Activated CD8-positive, alpha-beta memory T cell treated with anti-CD3 and anti-CD28 coated beads, Interleukin-2, amount 10 ng/mL, durations not matched to agents 7 days and 5 days (primary cell): ENCODE measurements at places on chromosomes 1 and 21. TPM values are rescaled to one million over a fixed set of nuclear protein-coding genes. Genes with fewer than 3 reads are reported as not detected.

DNA sequence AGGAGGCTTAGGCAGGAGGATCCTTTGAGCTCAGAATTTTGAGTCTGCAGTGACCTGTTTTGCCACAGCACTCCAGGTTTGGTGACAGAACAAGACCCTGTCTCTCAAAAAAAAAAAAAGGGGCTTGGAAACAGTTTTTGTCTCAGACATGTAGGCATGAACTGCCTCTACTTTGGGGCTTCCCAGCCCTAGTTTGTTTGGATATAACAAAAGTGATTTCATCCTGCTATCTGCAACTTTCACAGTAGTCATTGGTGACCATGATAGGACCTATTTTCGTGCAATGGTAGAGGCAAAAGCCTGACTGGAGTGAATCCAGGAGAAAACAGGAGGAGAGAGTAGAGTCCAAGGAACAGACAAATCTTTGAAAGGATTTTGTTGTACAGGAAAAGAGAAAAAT lies 20.3 kb upstream of the EVI5 start:
- H3K36me3 ChIP-seq, result no peaks in the 10 kb centered on the region
- H3K27me3 ChIP-seq, result peaks cover 23% of the 10 kb centered on the region
- H3K27ac ChIP-seq, result no peak overlapping the region
- H3K4me3 ChIP-seq, result no peak overlapping the region
- no peaks in the 10 kb centered on the region for H3K4me1 ChIP-seq
- DNase-seq, result no peak

- H3K4me3 ChIP-seq, result no peak overlapping the region
- H3K4me1 ChIP-seq, result no peaks in the 10 kb centered on the region
- no peak for DNase-seq
Measured at GRCh38 chr1:203463469-203464062, 12.0 kb upstream of the PRELP start.

DNA sequence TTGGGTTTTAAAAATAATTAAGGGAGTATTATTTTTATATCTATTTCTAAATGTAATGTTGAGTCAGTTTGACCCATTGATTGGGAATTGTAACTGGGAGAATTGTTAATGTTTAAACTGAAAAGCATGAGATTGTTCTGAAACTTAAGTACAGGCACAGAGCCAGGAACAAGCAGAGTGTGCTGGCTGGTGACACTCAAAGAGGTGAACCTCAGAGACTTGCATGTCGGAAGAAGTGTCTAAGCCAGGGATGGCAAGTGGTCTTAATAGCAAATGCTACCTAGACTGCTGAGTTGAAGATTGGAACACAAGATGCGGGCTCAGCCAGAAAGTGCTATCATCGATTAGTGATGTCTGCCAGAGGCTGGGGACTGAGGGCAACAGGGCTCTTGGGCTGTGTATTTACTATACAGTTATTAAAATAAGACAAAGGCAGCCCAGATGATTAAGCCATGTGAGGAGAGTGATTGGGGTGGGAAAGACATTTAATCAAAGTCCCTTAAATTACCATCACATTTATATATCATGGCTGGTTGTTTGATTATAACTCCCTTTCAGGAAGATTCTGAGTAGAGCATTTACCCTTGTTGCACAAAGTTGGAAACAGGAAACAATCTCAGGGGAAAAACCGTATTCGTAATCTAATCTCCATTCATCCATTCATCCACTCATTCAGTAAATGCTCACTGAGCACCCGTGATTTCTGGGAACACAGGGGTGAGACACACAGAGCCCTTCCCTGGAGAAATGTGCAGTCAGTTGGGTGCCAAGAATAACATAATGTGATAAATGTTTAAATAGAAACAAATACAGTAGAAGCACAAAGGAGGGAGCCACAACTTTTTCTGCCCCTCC lies 42.8 kb downstream of the C8A start:
- H3K4me3 ChIP-seq, result no peak overlapping the region
- H3K27ac ChIP-seq, result no peak overlapping the region
- no peaks in the 10 kb centered on the region for H3K27me3 ChIP-seq
- H3K4me1 ChIP-seq, result no peaks in the 10 kb centered on the region
- no peak for DNase-seq
- no peaks in the 10 kb centered on the region for H3K36me3 ChIP-seq

DNA sequence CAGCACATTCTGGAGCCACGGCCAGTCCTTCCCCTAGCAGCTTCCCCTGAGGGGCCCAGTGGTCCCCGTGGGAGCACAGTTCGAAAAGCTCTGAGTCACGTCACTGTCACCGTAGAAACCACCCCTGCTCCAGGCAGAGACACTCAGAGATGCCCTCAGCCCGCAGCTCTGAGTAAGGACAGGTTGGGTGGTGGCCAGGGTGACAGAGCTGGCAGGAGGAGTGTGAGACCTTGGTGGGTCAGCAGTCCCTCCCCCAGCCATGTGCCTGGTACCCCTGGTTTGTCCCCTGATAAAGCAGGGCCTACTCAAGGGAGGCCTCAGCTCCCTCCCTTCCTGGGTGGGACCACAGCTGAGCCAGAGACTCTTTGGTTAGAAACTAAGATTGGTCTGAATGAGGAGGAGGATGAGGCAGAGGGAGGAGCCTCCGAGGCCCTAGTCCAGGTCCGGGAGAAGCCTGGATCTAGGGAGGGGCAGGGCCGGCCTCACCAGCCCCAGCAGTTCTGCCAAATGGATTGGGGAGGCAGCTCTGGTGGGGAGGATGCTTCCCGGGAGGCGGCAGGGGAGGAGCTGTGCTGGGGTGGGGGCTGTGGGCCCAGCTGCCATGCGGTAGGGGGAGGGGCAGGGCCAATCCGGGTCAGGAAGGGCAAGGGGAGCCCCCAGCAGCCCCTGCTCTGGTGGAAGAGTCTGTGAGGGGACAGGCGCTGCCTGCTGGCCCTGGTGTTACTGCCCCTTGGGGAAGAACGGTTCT lies 55.2 kb downstream of the SLC9A1 start:
- H3K4me1 ChIP-seq, result peaks cover 23% of the 10 kb centered on the region
- H3K36me3 ChIP-seq, result no peaks in the 10 kb centered on the region
- peak overlapping the region; percentile 72 for H3K27ac ChIP-seq

DNA sequence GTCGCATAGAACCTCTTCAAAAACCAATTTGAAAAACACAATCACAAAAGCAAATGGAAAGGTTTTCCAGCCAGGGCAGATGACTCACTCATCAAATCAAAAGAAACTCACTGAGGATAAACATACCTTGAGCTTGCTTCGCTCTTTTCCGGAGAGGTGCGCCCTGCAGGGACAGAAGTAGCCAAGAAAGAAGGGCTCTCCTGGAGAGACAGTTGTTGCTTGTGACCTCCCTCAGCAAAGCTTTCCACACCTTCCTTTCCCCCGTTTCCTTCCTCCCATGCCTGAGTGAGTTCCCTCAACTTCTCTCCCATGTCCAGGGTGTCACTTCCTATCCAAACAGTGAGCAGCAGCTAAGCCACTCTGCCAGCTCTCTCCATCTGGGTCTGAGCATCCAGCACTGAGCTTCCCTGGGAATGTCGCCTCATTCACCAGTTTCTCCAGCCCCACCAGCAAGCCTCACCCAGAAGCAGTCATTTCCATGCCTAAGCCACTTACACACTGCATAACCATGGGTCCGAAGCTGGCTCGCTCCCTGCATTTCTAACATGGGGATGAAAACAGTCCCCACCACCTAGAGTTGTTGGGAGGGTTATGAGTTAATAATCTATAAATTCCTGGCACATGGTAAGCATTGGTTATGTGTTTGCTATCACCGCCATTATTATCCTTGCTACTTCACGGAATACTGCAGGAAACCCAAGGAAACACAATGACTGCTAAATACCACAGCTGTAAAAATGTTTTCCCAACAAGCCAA lies 75.0 kb downstream of the PTPN14 start:
- H3K36me3 ChIP-seq, result no peaks in the 10 kb centered on the region
- peaks cover 37% of the 10 kb centered on the region for H3K27me3 ChIP-seq
- H3K4me1 ChIP-seq, result no peaks in the 10 kb centered on the region
- H3K4me3 ChIP-seq, result no peak overlapping the region
- DNase-seq, result no peak
- H3K27ac ChIP-seq, result no peak overlapping the region

- H3K27ac ChIP-seq, result no peak within 1 kb of the TSS
- H3K4me3 ChIP-seq, result no peak within 1 kb of the TSS
- peaks cover 43% of the 10 kb centered on the region for H3K27me3 ChIP-seq
- H3K36me3 ChIP-seq, result no peaks in the 10 kb centered on the region
Measured at GRCh38 chr1:203351037-203351625, at the start of gene FMOD. Gene FMOD (minus strand): TSS chr1:203351122. CDS start chr1:203348270, 2,852 bp downstream.

DNA sequence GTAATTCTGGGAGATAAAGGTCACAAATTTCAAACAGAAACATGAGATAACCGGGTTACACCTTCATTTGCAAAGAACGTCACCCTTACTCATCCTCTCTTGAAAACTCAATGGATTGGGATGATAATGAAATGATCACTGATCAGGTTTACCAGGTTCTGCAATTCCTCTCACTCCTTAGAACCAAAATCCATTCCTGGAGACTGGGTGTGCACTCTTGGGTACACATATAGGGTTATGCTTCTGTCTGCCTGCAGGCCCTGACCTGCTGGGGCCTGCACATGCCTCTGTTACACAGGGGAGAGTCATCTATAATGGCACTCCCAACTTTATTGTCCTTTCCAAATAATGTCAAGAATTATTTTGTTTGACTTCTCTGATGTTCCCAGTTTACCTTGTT lies 8.3 kb downstream of the SUSD4 start:
- H3K36me3 ChIP-seq, result no peaks in the 10 kb centered on the region
- H3K27ac ChIP-seq, result no peak overlapping the region
- H3K27me3 ChIP-seq, result peaks cover 36% of the 10 kb centered on the region
- no peak for DNase-seq
- no peak overlapping the region for H3K4me3 ChIP-seq

Gene CYP2J2
- total RNA-seq, result 4.5 TPM

GRCh38 chr1:158283965-158284364 lies 5.8 kb upstream of the CD1C start:
- no peaks in the 10 kb centered on the region for H3K36me3 ChIP-seq
- H3K4me3 ChIP-seq, result no peak overlapping the region
- no peak overlapping the region for H3K27ac ChIP-seq
- H3K4me1 ChIP-seq, result peaks cover 14% of the 10 kb centered on the region
- DNase-seq, result no peak
- H3K27me3 ChIP-seq, result peaks cover 17% of the 10 kb centered on the region

GRCh38 chr1:1020000-1020404 lies at the start of gene AGRN:
Gene AGRN (plus strand): TSS chr1:1020120. CDS start chr1:1020173, 53 bp downstream.
- no peak within 1 kb of the TSS for H3K27ac ChIP-seq
- peaks cover 14% of the 10 kb centered on the region for H3K36me3 ChIP-seq
- peak within 1 kb of the TSS; percentile 61 for H3K4me3 ChIP-seq
- H3K4me1 ChIP-seq, result peaks cover 27% of the 10 kb centered on the region

GRCh38 chr1:224542783-224543440 lies 73.2 kb upstream of the CNIH3 start:
- peaks cover 26% of the 10 kb centered on the region for H3K27me3 ChIP-seq
- peaks cover 20% of the 10 kb centered on the region for H3K4me1 ChIP-seq
- no peak overlapping the region for H3K4me3 ChIP-seq
- peak overlapping the region; percentile 13 for H3K27ac ChIP-seq
- no peaks in the 10 kb centered on the region for H3K36me3 ChIP-seq

- DNase-seq, result no peak
- no peak overlapping the region for H3K27ac ChIP-seq
- H3K36me3 ChIP-seq, result no peaks in the 10 kb centered on the region
- H3K4me3 ChIP-seq, result no peak overlapping the region
- peaks cover 50% of the 10 kb centered on the region for H3K4me1 ChIP-seq
Measured at GRCh38 chr1:112393631-112393974, 2.4 kb upstream of the CTTNBP2NL start.

GRCh38 chr1:91736715-91737615 lies 149.0 kb downstream of the TGFBR3 start:
- H3K27me3 ChIP-seq, result no peaks in the 10 kb centered on the region
- DNase-seq, result no peak
- peaks cover 20% of the 10 kb centered on the region for H3K36me3 ChIP-seq

DNA sequence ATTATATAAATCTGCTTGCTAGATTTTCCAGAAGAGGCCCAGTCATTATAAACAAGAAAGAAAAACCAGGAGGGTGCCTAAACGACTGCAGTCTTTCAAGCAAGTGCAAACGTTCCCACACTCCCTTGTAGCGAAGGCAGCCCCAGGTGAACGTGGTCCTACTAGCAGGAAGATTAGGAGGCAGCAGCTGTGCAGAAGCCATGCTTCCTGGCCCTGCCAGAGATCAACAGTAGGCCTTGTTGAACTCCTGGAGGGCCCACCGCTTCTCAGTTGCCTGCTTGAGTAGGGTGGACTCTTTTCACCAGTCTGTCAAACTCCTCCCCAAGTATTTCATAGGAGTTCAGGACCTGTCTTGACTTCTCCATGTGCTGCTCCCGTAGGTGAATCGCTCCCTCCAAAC lies 163.0 kb upstream of the GORAB start:
- H3K27ac ChIP-seq, result no peak overlapping the region
- no peaks in the 10 kb centered on the region for H3K36me3 ChIP-seq
- peaks cover 2% of the 10 kb centered on the region for H3K27me3 ChIP-seq
- DNase-seq, result no peak
- no peaks in the 10 kb centered on the region for H3K4me1 ChIP-seq
- no peak overlapping the region for H3K4me3 ChIP-seq

DNA sequence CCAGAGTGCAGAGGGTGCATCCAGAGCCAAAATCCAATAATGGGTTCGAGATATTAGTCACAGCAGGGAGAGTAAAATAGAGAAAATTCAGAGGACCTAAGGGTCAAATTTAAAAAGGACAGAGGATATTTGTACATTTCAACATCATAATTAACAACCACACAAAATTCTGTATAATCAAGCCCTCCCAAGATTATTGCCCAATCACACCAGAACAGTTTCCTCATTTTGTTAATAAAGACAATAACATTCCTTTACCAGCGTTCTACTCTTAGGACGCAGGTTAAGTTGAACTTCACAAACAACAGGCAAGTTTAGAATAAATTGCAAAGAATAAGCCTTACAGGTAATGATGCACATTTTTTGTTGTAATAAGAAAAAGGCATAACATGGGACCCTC lies 462.8 kb downstream of the PTPRC start:
- no peaks in the 10 kb centered on the region for H3K27me3 ChIP-seq
- peaks cover 4% of the 10 kb centered on the region for H3K4me1 ChIP-seq
- H3K4me3 ChIP-seq, result no peak overlapping the region
- peaks cover 31% of the 10 kb centered on the region for H3K36me3 ChIP-seq

- H3K27me3 ChIP-seq, result peaks cover 34% of the 10 kb centered on the region
- H3K4me3 ChIP-seq, result no peak overlapping the region
- H3K36me3 ChIP-seq, result no peaks in the 10 kb centered on the region
- no peak overlapping the region for H3K27ac ChIP-seq
- no peaks in the 10 kb centered on the region for H3K4me1 ChIP-seq
- no peak for DNase-seq
Measured at GRCh38 chr1:165119086-165119485, 237.4 kb downstream of the LMX1A start.

GRCh38 chr1:99659755-99660210 lies 13.9 kb downstream of the PALMD start:
- H3K27me3 ChIP-seq, result peaks cover 10% of the 10 kb centered on the region
- no peak for DNase-seq
- no peak overlapping the region for H3K4me3 ChIP-seq
- no peak overlapping the region for H3K27ac ChIP-seq

- DNase-seq, result no peak
- H3K36me3 ChIP-seq, result no peaks in the 10 kb centered on the region
- no peaks in the 10 kb centered on the region for H3K4me1 ChIP-seq
- no peak overlapping the region for H3K27ac ChIP-seq
- no peaks in the 10 kb centered on the region for H3K27me3 ChIP-seq
Measured at GRCh38 chr1:105636052-105636451, 1420.4 kb upstream of the PRMT6 start.

Gene TTC34
- 1.1 TPM for total RNA-seq

GRCh38 chr1:65141394-65141793 lies 6.6 kb upstream of the AK4 start:
- H3K27ac ChIP-seq, result no peak overlapping the region
- no peaks in the 10 kb centered on the region for H3K4me1 ChIP-seq
- no peaks in the 10 kb centered on the region for H3K36me3 ChIP-seq
- H3K4me3 ChIP-seq, result no peak overlapping the region
- H3K27me3 ChIP-seq, result peaks cover 39% of the 10 kb centered on the region

- H3K27me3 ChIP-seq, result no peaks in the 10 kb centered on the region
- no peaks in the 10 kb centered on the region for H3K36me3 ChIP-seq
- no peaks in the 10 kb centered on the region for H3K4me1 ChIP-seq
- no peak overlapping the region for H3K4me3 ChIP-seq
Measured at GRCh38 chr1:215358356-215358755, 208.7 kb upstream of the KCTD3 start.

Gene ACTL8
- total RNA-seq, result not detected
